SJSA1 (cell line): ENCODE measurements at places on chromosomes 7 and 10. TPM values are rescaled to one million over a fixed set of nuclear protein-coding genes. Genes with fewer than 3 reads are reported as not detected.
A peak's percentile ranks its signal among the peaks of the same experiment; 100 is the strongest.

- no peak for DNase-seq
Measured at GRCh38 chr7:135840591-135840990, 92.0 kb upstream of the FAM180A start.

DNA sequence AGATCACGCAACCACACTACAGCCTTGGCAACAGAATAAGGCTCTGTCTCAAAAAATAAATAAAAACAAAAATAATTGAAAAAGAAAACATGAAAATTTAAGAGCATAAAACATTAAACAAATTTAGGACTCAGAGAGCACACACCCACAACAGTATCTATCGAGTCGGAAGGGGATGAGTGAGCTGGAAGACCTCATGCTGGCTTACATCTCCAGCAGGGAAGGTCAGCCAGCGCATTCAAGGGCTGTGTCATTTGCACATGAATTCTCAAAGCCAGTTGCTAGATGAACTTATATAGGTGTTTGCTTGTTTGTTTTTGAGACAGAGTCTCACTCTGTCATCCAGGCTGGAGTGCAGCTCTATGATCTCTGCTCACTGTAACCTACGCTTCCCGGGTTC is 50.3 kb downstream of the SRRM3 start:
- no peak for DNase-seq

GRCh38 chr7:40231796-40232195 is 97.0 kb downstream of the SUGCT start:
- no peak for DNase-seq

EPO gene
- total RNA-seq, result not detected in 2 replicates

- DNase-seq, result peak; percentile 38
Measured at GRCh38 chr7:96823274-96823673, 113.6 kb upstream of the SEM1 start.

AKR1C8 gene
- total RNA-seq, result 0.16 TPM in 1 of 2 replicates, not detected in the other

C10orf90 gene
- not detected in 2 replicates for total RNA-seq

DNA sequence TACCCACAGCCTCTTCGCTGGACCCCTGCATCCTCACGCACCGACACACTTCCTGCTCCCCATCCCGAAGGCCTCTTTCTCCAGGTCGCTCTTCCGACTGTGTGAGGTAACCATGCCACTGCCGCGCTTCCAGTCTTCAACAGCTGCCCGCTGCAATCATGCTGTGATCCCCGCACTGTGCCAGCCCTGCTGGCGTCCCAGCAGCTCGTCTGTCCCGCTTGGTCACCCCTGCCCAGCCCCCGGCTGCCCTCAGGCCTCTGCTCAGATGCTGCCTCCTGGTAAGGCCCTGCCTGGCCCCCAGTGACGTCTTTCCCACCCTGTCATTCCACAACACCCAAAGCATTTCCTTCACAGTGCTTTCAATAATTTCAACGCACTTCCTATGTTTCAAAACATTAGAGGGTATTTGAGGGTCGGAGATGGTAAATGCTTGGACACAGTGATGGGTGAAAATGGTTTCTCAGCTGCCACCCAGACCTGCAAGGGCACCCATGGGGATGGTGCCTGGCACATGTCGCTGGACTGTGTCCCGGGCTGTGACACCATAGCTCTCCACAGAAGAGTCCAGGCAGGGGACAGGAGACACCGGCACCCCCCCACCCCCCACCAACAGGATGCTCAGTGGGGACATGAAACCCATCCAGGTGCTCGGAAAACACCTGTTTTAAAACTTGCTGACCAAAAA is 125.2 kb downstream of the MAD1L1 start:
- no peak for DNase-seq

- no peak for DNase-seq
Measured at GRCh38 chr7:135770139-135770710, 21.6 kb upstream of the FAM180A start.

- no peak for DNase-seq
Measured at GRCh38 chr7:150621376-150621775, 10.8 kb downstream of the GIMAP6 start.

- DNase-seq, result no peak
Measured at GRCh38 chr7:147586526-147586925, 1004.0 kb upstream of the C7orf33 start.
